ENCODE measurements at places on chromosomes 2 and 18.

- DNase-seq, result no peak
Measured at GRCh38 chr2:135144343-135144742, 92.3 kb downstream of the RAB3GAP1 start.

GRCh38 chr2:225930687-225931086 is 531.2 kb downstream of the NYAP2 start:
- DNase-seq, result no peak

DNA sequence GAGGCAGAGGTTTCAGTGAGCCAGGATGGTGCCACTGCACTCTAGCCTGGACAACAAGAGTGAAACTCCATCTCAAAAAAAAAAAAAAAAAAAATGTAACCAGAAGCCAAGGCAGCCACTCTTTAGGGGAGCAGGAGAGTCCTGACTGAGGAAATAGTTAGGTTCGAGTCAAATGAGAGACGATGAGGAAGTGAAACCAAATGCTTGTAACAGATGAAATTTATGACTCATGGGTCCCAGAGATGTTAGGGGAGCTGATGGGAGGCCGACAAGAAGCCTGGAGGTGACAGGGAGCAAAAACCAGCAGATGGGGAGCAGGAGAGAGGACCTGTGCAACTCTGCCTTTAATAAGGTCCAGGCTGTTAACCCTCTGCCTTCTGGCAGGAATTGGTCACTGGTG is 756.1 kb upstream of the DDX18 start:
- DNase-seq, result no peak

GRCh38 chr18:31506024-31506742 is 8.2 kb downstream of the DSG2 start:
- DNase-seq, result no peak

DNA sequence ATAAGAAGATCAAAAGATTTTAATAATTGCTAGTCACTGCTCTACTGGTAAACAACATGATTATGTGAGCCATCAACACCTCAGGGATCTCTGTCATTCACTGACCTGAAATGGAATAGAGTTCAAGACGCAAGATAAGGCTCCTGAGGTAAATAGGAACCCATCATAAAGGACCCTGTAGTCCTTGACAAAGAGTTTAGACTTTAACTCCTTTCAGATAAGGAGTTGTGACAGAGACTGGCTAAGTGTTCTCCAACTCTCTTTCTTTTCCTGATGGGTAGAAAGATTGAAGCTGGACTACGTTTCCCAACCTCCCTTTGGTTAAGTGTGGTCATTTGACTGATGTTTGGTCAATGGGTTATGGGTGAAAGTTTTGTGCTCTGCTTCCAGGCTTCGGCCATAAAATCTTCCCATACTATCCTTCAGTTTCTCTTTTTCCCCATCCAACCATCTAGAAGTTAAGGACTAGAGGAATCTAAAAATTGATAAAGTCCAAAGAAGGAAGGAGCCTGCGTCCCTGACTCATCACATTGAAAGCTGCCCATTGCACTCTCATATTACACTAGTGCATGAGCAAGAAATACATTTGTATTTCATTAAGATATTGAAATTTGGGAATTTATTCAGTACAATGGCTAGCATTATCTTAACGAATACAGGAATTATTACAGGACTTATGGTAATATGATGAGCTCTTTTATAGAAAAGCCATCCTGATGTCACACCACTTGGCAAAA is 293.7 kb upstream of the ACVR2A start:
- DNase-seq, result no peak

GRCh38 chr18:32771169-32771751 is 1.6 kb downstream of the KLHL14 start:
- no peak for DNase-seq

- no peak for DNase-seq
Measured at GRCh38 chr2:54497763-54498680, 41.9 kb downstream of the SPTBN1 start.

GRCh38 chr18:78650926-78651325 is 328.7 kb upstream of the SALL3 start:
- DNase-seq, result no peak

DNA sequence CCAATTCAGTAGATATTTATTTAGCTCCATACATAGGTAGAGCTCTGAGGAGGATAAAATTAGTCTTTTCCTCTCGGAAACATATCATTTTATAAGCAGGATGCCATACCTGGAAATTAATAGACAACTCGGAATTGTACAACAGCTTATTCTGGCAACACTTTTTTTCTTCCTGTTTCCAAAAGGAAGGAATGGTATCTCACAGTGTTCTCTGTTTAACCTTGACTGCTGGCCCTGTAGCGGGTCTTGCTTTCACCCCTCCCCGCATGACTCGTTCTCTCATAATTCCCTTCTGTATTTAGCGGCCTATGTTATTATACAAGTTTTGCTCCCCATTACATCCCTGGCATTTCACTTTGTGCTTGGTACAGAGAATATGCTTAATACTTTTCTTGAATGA is 2.5 kb upstream of the KYNU start:
- DNase-seq, result no peak

Measured in activated CD8-positive, alpha-beta memory T cell treated with anti-CD3 and anti-CD28 coated beads for 1 hour (primary cell).